Esophagus muscularis mucosa (tissue), 4 donors: ENCODE measurements at places on chromosomes 4 and X. TPM values are rescaled to one million over a fixed set of nuclear protein-coding genes. Genes with fewer than 3 reads are reported as not detected.

DNA sequence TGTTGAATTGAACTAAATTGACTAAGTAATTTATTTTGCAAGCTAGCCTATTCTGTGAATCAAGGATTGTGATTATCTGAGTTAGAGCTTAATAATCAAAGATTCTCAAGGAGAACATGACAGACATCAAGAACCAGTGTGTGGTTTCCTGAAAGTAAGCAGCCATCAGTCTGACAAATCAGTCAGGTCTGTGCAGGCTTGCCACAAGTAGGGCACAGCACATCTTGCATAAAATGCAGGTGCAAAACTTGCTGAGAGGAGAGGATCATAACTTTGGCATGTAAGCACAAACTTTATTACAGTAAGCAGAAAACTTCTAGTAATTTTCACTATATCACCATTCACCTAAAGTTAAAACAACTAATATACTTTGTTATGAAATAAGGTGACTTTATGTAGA is 22.5 kb downstream of the FAM241A start:
- no peak for DNase-seq
- no peaks in the 10 kb centered on the region for H3K36me3 ChIP-seq
- no peak overlapping the region for H3K27ac ChIP-seq
- H3K27me3 ChIP-seq: no peaks in the 10 kb centered on the region

DNA sequence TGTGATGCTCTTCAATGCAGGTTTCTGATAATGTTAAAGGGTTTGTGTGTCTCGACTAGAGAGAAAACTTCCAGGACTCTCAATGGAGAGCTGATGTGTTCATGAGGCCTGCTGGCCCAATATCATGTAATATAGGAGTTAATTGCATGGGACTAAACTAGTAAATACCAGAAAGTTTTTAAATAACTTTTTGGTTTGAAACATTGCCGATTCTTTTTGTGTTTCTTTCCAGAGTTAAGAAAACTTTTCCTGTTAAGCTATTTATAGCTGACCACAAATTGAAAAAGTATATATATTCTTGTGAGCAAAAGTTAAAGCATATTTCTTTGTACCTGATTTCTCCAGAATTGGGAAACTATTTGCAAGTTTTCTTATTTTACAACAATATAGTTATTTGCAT is 49.7 kb downstream of the FAM9B start:
- H3K27ac ChIP-seq: no peak overlapping the region
- peaks cover 8% of the 10 kb centered on the region for H3K4me1 ChIP-seq
- H3K4me3 ChIP-seq: no peak overlapping the region
- H3K27me3 ChIP-seq: no peaks in the 10 kb centered on the region
- H3K36me3 ChIP-seq: no peaks in the 10 kb centered on the region

Gene LUZP4
- total RNA-seq: not detected

GRCh38 chrX:49242545-49243066 is 7.3 kb downstream of the CCDC22 start:
- no peaks in the 10 kb centered on the region for H3K4me1 ChIP-seq
- H3K27ac ChIP-seq: no peak overlapping the region
- H3K4me3 ChIP-seq: no peak overlapping the region
- no peak for DNase-seq

- H3K4me1 ChIP-seq: no peaks in the 10 kb centered on the region
- H3K27ac ChIP-seq: no peak overlapping the region
- no peaks in the 10 kb centered on the region for H3K36me3 ChIP-seq
- DNase-seq: no peak
Observed at GRCh38 chr4:83178029-83178428, 63.5 kb upstream of the PLAC8 start.

Gene PCDH18
- 62.1 TPM for total RNA-seq

DNA sequence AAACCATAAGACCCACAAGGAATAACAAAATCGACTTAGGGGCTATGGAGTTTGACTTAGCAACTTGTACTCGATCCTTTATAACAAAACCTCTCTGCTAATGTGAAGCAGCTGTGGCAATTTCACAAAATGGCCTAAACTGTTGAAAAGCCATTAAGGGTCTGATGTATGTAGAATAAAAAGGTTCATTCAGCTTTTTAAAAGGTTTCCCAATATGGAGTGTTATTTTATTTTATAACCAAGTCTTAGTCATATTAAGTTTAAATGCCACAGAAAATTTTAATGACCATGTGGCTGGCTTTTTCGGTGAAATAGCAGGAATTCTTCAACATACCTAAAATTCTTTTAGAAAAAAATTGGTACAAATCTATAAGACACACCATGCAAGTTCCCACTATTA is 291.8 kb upstream of the HAND2 start:
- DNase-seq: no peak
- no peaks in the 10 kb centered on the region for H3K4me1 ChIP-seq
- H3K27me3 ChIP-seq: no peaks in the 10 kb centered on the region
- H3K27ac ChIP-seq: no peak overlapping the region

- H3K27ac ChIP-seq: peak overlapping the region; percentile 72
- H3K36me3 ChIP-seq: no peaks in the 10 kb centered on the region
- peaks cover 27% of the 10 kb centered on the region for H3K4me1 ChIP-seq
- DNase-seq: no peak
- peak overlapping the region; percentile 25 for H3K4me3 ChIP-seq
Observed at GRCh38 chrX:76148753-76149152, 24.1 kb upstream of the PBDC1 start.

GRCh38 chr4:138341739-138342415 is 99.7 kb upstream of the SLC7A11 start:
- no peak for DNase-seq
- H3K27me3 ChIP-seq: no peaks in the 10 kb centered on the region
- H3K36me3 ChIP-seq: no peaks in the 10 kb centered on the region
- H3K4me3 ChIP-seq: no peak overlapping the region

- peaks cover 6% of the 10 kb centered on the region for H3K4me1 ChIP-seq
- H3K27ac ChIP-seq: no peak overlapping the region
- no peaks in the 10 kb centered on the region for H3K27me3 ChIP-seq
- no peak overlapping the region for H3K4me3 ChIP-seq
- H3K36me3 ChIP-seq: no peaks in the 10 kb centered on the region
Observed at GRCh38 chr4:120796271-120796670, 126.3 kb downstream of the PRDM5 start.

Gene TMA16
- total RNA-seq: 11.2 TPM

- H3K4me3 ChIP-seq: no peak overlapping the region
- no peaks in the 10 kb centered on the region for H3K4me1 ChIP-seq
- no peak overlapping the region for H3K27ac ChIP-seq
- H3K36me3 ChIP-seq: no peaks in the 10 kb centered on the region
Observed at GRCh38 chr4:109294006-109294405, 8.5 kb downstream of the COL25A1 start.

GRCh38 chr4:145735347-145735675 is 55.4 kb downstream of the C4orf51 start:
- H3K36me3 ChIP-seq: no peaks in the 10 kb centered on the region
- peak overlapping the region; percentile 99 for H3K27ac ChIP-seq
- peak overlapping the region; percentile 64 for H3K4me3 ChIP-seq
- H3K27me3 ChIP-seq: no peaks in the 10 kb centered on the region
- no peak for DNase-seq
- peaks cover 72% of the 10 kb centered on the region for H3K4me1 ChIP-seq
